B cell (primary cell): ENCODE measurements at places on chromosomes 4 and X.

- H3K27me3 ChIP-seq = no peaks in the 10 kb centered on the region
- H3K36me3 ChIP-seq = no peaks in the 10 kb centered on the region
- H3K4me3 ChIP-seq = no peak overlapping the region
- no peak overlapping the region for H3K27ac ChIP-seq
- no peaks in the 10 kb centered on the region for H3K4me1 ChIP-seq
- no peak for DNase-seq
Observed at GRCh38 chr4:182307746-182308145, 64.5 kb downstream of the TENM3 start.

- no peak overlapping the region for H3K4me3 ChIP-seq
- H3K4me1 ChIP-seq = peaks cover 24% of the 10 kb centered on the region
- H3K27me3 ChIP-seq = no peaks in the 10 kb centered on the region
Observed at GRCh38 chr4:138115053-138115452, 127.1 kb downstream of the SLC7A11 start.

GRCh38 chr4:52376132-52376704, 282.9 kb downstream of the USP46 start:
- peak; percentile 49 for DNase-seq
- no peaks in the 10 kb centered on the region for H3K4me1 ChIP-seq
- no peak overlapping the region for H3K4me3 ChIP-seq
- no peaks in the 10 kb centered on the region for H3K36me3 ChIP-seq

- H3K4me1 ChIP-seq = no peaks in the 10 kb centered on the region
- no peak overlapping the region for H3K4me3 ChIP-seq
- H3K27me3 ChIP-seq = no peaks in the 10 kb centered on the region
- H3K36me3 ChIP-seq = no peaks in the 10 kb centered on the region
- DNase-seq = no peak
Observed at GRCh38 chr4:20589436-20589835, 110.8 kb upstream of the PACRGL start.

DNA sequence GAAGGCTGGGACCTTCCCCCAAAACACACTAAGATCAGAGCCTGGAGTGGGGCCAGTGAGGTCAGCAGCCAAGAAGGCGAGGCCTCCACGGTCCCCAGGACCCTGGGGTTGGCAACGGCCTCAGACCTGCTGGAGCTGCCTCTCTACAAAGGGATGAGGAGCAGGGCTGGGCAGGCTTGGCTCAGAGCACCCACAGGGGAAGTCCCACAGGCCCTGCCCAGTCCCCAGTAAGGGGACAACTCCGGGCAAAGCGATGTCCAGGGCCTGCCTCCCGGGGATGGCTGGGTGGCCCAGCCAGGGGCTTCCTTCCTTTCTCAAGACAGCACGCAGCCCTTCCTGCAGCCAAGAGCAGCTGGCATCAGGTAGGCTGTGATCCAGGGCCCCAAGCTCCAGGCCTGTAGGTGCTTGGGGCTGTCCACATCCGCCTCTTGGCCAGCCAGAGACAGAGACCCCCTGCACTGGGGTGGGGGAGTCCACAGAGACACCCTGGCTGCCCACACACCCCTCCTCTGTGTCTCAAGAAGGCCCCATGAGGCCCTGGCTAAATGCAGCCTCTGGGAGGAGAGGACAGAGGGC, 5.7 kb downstream of the MXD4 start:
- peaks cover 56% of the 10 kb centered on the region for H3K36me3 ChIP-seq
- H3K4me3 ChIP-seq = no peak overlapping the region
- no peaks in the 10 kb centered on the region for H3K27me3 ChIP-seq
- no peak for DNase-seq
- H3K27ac ChIP-seq = no peak overlapping the region
- peaks cover 14% of the 10 kb centered on the region for H3K4me1 ChIP-seq

DNA sequence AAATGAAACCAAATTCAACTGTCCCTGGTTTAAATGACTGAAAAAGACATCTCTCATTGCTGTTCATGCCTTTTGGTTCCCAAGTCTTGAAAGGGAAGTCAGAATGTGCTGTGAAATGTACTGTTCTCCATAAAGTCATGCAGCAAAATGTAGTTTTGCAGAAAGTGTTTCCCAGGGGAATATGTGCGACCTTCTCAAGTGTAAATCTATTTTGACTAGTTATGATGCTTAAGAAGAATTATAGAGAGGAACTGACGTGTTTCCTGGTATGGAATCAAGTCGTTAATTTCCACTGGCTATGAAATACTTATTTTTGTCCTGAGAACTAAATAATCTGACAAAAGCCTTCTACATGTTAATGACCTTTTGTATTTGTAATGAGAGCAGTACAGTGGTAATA, 223.1 kb downstream of the CLCN4 start:
- no peaks in the 10 kb centered on the region for H3K36me3 ChIP-seq
- H3K27me3 ChIP-seq = no peaks in the 10 kb centered on the region
- peaks cover 4% of the 10 kb centered on the region for H3K4me1 ChIP-seq
- no peak overlapping the region for H3K4me3 ChIP-seq
- no peak overlapping the region for H3K27ac ChIP-seq

DNA sequence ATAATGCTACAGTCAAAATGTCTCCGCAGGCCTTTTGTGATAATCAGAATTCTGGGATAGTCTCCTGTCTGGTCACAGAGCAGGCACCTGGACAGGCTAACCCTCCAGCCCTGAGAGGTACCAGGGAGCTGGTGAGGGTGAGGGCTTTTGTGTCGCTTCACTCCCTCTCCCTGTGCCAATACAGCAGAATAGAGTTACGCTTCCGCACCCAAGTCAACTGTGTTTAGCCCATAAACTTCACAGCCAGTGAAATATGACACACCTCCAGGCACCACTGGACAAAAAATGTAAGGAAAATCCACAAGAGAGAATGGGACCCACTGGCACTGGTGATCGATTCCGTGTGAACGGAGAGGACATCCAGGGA, 1.3 kb downstream of the GAK start:
- peak overlapping the region; percentile 98 for H3K27ac ChIP-seq
- H3K27me3 ChIP-seq = no peaks in the 10 kb centered on the region
- no peak for DNase-seq
- peaks cover 64% of the 10 kb centered on the region for H3K4me1 ChIP-seq
- peak overlapping the region; percentile 34 for H3K4me3 ChIP-seq
- no peaks in the 10 kb centered on the region for H3K36me3 ChIP-seq

GRCh38 chr4:128249787-128250668, 37.6 kb downstream of the PGRMC2 start:
- H3K27me3 ChIP-seq = no peaks in the 10 kb centered on the region
- H3K4me3 ChIP-seq = no peak overlapping the region
- no peaks in the 10 kb centered on the region for H3K4me1 ChIP-seq
- DNase-seq = no peak
- H3K36me3 ChIP-seq = no peaks in the 10 kb centered on the region
- H3K27ac ChIP-seq = no peak overlapping the region

DNA sequence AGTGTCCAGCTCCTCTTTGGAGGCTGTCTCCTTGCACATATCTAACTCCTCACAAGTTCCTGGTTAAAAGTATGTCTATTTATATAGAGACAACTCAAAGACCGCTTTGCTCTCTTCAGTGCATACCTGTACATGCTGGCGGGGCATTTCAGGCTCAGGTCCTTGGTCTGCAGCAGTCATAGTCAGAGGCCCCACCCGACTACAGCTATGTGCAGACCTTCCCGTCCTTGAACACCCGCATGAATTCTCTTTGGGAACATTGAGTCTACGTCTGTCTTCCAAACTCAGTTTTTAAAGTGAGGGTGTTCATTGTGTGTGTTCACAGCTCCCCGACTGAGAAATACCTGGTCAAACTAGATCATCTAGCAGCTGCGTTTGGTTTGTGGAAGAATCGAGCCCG, 4.2 kb downstream of the BCOR start:
- peaks cover 50% of the 10 kb centered on the region for H3K4me1 ChIP-seq
- no peak for DNase-seq
- no peaks in the 10 kb centered on the region for H3K27me3 ChIP-seq
- H3K4me3 ChIP-seq = no peak overlapping the region
- H3K36me3 ChIP-seq = no peaks in the 10 kb centered on the region
- no peak overlapping the region for H3K27ac ChIP-seq
